Breast epithelium (tissue), 4 donors: ENCODE measurements at places on chromosomes 12 and 14. TPM values are rescaled to one million over a fixed set of nuclear protein-coding genes. Genes with fewer than 3 reads are reported as not detected.

The STAC3 gene
- total RNA-seq: 3.2 TPM

The CMA1 gene
- total RNA-seq: not detected

The KCNH3 gene
- total RNA-seq: 1.3 TPM

The LRRC10 gene
- not detected for total RNA-seq

The NINJ2 gene
- 6.9 TPM for total RNA-seq

The TAS2R20 gene
- 4.6 TPM for total RNA-seq

DNA sequence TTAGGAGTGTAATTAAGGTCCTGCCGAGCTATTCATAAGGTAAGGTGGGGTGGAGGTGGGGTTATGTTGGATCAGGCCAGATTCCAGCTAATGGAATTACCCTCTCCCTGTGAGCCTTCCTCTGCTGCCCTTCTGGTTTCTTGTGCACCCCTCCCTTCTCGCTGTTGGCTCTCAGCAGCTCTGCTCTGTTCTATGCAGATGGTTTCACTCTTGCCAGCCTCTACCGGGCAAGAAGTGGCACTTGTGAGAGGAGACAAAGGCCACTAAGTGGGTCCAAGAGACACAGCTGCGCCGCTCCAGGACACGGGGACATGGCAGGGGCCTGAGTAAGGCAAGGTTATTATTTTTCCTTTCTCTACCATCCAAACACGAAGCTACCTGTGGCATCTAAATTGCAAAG, 334.4 kb downstream of the EMP1 start:
- DNase-seq: no peak

GRCh38 chr12:9940375-9940774, 8.2 kb upstream of the CLEC2A start:
- no peak for DNase-seq

DNA sequence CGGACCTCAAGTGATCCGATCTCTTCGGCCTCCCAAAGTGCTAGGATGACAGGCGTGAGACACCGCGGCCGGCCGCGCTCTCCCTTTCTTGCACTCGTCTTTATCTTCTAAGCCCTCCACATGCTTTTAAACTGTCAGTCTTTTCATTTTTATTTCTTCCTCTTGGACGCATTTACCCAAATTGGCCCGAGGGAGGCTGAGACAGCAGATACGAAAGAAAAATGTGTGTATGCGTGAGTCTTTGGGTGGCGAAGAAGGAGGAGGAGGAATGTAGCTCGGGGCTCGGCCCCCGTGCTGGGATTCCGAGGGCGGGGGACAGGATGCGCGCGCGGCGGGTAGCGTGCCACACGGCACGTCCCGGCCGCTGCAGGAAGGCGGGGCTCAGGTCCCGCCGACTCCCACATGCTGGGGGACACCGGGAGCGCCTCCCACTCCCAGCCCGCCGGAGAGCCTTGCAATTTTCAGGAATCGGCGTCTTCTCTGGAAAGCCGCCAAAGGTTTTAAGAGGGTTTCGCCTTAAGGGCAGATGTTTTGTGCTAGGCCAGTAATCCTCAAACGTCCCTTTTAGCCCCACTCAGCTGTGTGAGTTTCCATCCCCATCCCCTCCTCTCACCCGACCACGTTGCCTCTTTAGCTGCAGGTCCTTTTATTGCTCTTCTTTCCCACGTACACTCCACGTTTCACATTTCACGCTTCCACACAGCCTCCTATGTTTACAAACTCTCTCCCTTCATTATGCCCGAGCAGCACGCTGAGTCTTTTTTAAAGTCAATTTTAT, 34.7 kb upstream of the SLC2A3 start:
- DNase-seq: peak; percentile 73

GRCh38 chr12:79857675-79858074, 77.2 kb downstream of the PPP1R12A start:
- no peak for DNase-seq

DNA sequence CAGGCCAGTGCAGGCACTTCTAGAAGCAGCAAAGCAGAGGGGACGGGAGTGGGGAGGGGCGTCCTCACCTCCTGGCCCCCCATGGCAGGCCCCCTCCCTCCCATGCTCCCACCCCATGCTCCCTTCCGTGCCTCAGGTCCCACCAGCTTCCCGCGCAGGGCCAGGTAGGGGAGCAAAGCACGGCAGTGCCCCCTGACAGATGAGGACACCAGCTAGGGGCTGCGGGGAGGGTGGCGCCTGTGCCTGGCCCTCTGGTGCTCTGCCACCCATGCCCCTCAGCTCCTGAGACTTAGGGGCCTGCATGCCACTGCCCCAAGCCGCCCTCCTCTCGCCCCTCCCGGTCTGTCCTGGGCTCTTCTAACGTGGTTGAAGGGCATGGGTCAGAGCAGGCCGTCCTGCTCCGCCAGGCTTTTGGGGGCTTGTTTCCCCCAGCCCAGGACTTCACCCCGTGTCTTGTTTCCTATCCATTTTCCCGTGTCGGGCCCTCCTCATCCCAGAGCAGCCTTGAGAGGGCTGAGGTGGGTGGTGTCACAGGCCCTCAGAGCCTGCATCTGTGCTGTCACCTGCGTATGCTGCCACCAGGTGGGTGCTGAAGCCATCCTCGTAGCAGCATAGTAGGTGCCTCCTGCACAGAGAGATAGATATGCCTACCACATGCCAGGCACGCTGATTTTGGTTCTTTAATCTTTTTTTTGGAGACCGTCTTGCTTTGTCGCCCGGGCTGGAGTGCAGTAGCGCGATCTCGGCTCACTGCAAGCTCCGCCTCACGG, 10.2 kb downstream of the TRMT61A start:
- no peak for DNase-seq

GRCh38 chr12:5969974-5970690, 25.1 kb upstream of the ANO2 start:
- no peak for DNase-seq

DNA sequence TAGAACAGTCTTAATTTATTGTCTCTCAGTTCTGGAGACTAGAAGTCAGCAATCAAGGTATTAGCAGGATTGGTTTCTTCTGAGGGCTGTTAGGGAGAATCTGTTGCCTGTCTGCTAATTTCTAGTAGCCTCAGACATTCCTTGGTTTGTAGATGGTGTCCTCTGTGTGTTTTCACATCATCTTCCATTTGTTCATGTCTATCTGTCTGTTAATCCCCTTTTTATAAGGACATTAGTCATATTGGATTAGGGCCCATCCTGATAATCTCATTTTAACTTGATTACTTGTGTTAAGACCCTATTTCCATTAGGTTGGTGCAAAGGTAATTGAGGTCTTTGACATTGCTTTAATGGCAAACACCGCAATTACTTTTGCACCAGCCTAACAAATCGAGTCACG, 34.3 kb downstream of the TBC1D15 start:
- no peak for DNase-seq

DNA sequence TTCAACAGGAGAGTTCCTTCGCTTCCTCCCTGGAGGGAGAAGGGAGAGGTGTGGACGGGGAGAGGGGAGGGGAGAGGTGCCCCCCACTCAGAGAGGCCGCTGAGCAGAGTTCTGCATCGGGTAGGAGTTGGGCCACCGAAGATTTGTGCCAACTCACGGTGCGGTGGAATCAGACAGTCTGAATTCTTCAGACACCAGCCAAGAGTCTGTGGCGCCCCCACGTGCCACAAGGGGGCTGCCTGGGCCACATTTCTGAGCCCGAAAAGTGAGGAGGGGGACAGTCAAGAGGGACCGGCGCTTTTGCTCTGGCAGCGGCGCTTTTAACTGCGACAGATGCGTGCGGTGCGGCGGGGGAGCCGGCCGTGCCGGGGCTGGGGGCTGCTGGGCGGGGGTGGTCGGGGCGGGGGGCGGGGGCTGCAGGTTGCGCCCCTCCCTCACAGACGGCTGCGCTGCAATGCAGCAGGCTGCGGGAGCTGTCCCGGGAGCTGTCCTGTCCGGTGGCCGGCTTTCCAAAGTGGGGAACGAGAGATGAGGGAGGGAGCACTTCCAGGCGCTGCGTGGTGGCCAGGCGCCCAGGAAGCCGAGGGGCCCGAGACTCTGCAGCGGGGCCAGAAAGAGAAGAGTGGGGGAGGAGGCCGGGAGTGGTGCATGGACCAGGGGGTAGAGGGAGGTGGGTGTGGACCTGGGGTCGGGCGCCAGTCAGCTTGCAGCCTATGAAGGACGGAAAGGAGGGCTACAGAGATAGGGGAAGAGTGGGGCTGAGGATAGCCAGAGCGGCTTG, 975 bp upstream of the RTL1 start:
- no peak for DNase-seq

- no peak for DNase-seq
Measured at GRCh38 chr12:80810874-80811273, 94.2 kb downstream of the MYF5 start.

- no peak for DNase-seq
Measured at GRCh38 chr12:26704214-26704613, 128.8 kb downstream of the ITPR2 start.

- DNase-seq: peak; percentile 51
Measured at GRCh38 chr12:52258335-52258901, 16.0 kb upstream of the KRT86 start.

DNA sequence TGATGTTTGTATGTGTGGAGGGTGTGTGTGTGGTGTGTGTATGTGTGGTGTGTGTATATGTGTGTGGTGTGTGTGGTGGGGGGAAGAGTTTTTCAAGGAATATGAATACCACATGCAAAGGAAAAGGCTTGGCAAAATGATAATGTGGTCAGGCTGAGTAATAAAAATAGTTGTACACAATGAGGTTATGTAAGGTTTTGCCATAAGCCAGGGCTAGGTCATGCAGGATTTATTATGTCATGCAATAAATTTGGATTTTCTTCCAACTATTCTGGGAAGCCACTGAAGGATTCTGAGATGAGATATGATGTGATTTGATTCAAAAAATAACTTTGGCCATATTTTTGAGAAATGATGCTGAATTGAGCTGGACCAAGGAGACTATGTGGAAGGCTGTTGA, 1191.6 kb upstream of the SEL1L start:
- DNase-seq: no peak

DNA sequence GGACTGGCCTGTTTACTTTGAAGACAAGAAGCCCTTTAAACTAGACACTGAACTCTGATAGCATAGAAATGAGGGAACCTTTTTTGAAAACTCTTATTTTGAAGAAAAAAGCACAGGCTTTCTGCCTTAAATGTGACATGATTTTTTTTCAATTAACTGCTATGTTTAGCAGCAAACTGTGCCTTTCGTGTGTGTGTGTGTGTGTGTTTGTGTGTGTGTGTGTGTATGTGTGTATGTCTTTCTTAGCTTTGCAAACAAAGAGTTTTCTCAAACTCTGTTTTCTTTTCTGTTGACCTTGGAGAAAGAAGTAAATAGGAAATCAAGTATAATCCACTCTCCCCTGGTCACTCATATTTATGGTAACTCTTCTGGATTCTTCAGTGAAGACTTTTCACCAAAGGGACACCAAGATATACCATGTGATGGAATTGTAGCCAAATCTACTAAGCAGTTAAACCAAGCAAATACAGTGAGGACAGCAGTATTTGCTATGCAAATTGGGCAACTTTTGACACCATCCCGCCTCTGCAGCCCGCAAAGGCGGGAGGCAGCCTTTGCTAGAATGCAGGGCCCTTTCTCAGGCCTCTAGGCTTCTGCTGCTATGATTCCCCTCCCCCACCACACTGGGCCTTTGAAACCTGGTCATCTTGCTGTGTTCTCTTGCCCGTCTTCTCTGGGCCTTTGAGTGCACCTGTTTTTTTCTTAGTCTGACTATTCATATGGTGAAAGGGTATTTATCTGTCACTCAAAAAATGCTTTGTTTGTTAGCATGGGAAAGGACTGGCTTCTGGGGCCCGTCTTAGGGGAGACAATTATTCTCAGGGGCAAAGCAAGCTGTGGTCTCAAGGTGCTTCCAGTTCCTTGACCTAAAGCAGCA, 107.9 kb downstream of the MYRFL start:
- DNase-seq: no peak

DNA sequence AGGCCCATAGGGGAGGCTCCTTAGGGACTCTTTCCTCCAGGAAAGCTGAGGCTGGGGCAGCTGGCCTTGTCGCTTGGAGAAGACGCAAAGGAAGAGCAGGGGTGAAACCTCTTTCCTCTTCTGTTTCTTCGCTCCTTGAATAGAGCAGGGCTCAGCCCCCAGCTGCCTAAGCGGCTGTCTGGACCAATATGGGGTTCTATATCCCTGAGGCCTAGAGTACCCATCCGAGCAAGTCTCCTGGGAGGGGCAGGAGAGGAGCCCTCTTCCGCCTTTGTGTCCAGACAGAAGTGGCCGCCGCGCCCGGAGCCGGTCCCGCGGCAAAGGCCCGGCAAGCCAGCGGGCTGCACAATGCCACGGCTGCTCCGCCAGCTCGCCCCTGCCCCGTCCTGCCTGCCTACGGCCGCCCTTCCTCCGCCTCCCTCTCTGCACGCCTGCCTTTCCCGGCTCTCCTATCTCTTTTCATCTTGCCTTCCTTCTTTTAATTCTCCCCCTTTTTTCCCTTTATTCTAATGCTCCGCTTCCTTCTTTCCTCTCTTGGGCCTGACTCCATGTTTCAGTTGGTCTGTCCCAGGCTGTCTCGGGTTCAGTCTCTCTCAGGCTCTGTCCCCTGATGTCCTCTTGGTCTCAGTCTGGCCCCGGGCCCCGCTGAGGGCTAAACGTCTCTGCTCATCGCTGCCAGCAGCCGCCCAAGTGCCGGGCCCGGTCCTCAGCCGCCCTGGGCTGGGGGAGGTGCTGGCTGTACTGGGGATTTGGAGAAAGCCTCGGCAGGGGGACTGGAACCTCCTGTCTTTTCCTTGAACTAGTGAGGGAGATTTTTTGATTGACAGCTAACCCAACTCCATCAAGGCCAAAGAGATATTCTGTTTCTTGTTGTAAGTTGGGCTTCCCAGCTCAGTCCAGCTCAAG, 2.5 kb upstream of the HOXC9 start:
- no peak for DNase-seq

DNA sequence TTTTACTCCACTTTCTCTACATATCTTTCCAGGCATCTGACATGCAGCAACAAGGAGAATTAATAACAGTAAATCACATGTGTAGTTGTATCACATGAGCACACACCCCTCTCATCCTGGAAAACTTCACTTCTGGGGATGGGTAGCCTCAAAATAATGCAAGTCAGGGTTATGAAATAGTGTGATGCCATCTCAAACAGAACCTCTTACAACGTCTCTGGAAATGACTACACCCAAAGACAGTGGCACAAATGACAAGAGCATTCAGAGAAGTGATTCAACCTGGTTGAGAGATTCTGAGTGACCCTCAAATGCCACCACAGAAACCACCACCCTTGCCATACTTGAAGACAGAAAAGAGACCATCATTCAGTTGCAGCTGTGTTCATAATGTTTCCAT, 2.8 kb downstream of the DIO2 start:
- no peak for DNase-seq

GRCh38 chr12:116458492-116458891, 100.7 kb upstream of the MAP1LC3B2 start:
- DNase-seq: no peak

DNA sequence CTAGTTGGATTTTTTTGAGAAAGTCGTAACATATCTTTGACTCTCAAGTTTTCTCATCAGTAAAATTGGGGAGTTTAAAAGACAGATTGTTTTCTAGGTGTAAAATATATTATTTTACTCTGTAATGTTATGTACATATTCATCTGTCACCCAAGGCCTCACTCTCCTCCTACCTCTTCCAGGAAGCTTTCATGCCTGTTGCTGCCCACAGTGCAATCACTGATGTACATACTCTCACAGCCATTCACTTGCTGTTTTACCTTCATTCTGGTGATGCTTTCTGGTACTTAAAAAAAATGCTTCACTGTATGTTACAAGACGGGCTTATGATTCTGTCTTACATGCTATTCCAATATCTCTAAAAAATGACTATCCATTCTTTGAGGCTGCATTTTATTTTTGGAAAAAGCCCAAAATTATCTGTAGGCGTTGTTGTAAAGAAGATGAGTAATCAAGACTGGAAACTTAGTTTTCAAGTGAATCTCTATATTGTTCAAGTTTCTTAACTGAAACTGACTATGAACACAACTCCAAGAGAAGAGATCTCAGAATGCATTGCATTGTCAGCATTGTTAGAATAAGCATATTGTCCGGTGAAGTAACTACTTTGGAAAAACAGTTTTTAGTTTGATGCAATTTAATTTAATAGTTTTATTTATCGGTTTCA, 82.5 kb downstream of the LMO3 start:
- DNase-seq: no peak
